Activated B cell treated with CpG ODN at 0.5 μM for 24 hours (primary cell): ENCODE measurements at places on chromosomes 6 and 20.

- DNase-seq, result peak; percentile 22
Measured at GRCh38 chr6:73134588-73134987, 90.7 kb downstream of the KHDC1L start.

GRCh38 chr6:154550779-154551178 is 40.3 kb upstream of the CNKSR3 start:
- DNase-seq, result no peak

- DNase-seq, result no peak
Measured at GRCh38 chr6:170144571-170145271, 146.2 kb downstream of the DLL1 start.

DNA sequence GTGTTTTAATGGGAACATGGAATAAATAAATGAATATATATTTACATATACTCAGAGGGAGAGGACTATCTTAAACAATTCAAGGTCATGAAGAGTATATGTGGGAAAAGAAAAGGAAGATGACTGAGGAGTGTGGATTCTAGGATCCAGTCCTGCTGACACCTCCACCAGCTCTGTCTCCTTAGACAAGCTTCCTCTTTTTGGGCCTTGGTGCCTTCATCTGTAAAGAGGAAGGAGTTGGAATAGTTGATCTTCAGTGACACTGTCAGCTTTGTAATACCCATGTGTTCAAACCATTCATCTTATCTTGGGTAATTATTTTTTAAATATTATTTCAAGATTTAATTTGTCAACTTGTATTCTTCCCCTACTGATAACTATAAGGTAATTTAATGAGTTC is 338.0 kb downstream of the ADGRB3 start:
- DNase-seq, result no peak

- DNase-seq, result no peak
Measured at GRCh38 chr20:10076126-10077080, 41.6 kb downstream of the ANKEF1 start.

DNA sequence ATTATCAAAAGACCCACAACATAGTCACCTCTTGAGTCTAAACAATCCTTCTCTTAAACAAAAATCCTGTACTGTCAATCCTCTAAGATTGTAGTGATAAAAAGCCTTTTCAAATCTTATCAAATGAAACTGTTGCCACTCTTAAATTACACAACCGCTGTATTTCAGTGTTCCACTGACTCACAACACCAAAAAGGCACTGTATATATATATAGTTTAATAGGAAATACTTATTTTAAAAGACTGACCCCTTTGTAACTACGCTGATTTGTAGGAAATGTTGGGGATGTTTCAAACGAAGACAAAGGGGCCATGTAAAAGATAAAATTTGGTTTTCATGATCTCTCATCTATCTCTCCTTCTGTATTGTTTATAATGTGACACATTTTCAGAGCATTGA is 14.1 kb downstream of the CPNE1 start:
- no peak for DNase-seq

DNA sequence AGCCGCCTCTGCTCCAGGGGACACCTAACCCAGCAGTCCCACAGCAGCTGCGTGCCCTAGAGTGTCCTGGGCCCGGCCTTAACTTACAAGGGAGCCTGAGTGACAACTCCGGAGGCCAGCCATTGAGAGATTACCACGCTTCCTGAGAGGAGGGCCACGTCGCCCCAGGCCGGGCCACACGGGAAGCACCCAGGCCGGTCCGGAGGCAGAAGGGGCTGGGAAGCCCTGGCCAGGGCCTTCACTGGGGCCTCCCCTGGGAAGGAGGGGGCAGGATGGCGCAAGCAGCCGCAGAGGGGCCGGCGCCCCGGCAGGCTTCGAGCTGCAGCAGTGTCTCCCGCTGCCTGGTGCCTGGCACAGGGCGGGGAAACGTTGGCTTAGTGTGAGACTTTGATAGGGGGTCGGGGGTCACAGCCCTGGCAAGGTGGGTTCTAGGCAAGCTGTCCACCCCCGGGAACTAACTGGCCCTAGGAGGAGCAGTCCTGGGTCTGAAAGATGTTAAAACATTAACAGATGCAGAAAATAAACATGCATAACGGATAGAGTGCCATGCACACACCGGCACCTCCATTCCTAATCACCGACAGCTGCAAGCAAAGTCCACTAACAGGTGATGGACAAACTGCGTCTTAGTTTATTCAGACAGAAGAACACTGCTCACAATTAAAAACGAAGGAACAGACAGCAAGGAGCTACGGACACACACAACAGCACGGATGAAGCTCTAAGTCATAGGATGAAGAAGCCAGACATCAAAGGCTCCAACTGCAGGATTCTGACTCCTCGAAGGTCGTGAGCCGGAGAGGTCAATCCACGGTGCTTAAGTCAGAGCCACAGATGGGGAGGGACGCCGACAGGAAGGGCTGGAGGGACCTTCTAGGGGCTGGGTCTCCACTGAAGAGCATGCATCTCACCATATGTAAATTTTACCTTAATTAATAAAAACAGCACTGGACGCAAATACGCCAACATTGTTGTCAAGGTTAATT is 17.4 kb downstream of the CHRNA4 start:
- DNase-seq, result no peak

DNA sequence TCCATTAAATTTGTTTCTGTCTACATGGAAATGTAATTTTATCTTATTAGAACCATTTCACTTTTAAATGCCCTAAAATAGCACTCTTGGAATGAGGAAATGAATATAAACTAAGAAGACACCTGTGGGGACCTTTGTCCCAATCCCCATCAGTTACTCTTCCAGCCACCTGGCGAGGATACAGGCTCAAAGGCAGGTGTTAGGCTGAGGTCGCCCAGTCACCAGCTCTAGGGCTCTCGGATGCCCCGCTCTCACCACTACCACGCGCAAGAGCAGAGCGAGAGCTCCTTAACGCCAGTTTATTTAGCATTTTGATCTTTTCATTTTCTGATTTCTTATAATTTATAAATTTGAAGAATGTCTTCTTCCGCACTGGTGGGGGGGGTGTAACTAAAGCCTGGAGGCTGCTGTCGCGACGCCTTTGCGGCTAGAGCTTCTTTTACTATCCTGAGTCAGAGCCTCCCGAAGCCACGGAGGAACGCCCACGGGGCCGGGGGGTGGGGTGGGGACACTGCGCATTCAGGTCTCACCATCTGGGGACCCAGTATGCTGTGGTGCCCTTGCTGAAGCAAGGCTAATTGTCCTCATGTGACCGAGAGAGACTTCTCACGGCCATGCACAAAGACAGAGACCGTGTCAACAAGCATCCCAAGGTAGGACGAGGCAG is 38.7 kb upstream of the AFDN start:
- no peak for DNase-seq

GRCh38 chr6:127939442-127940066 is 38.7 kb upstream of the THEMIS start:
- DNase-seq, result no peak

- DNase-seq, result no peak
Measured at GRCh38 chr6:66198062-66198624, 491.1 kb upstream of the EYS start.

DNA sequence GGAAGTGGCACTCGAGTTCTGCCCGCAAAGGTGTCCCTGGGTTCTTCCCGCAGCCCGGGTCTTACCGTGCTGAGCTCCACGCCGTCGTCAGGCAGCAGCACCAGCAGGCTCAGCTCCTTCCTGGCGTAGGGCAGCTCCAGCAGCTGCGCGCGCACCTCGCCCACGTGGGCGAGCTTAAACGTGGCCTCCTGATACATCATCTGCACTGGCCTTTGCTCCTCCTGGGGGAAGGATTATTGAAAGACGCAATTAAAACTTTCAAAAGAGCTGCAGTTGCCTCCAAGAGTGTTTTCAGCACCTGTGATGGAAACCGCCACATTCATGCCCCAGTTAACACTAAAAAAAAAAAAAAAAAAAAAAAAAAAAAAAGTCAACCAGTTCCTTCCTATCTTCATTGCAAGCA is 11.3 kb downstream of the SERPINB9 start:
- peak; percentile 58 for DNase-seq

- DNase-seq, result no peak
Measured at GRCh38 chr6:41174610-41175009, 11.7 kb upstream of the TREM2 start.

GRCh38 chr6:159875194-159875593 is 15.6 kb upstream of the MAS1 start:
- no peak for DNase-seq

GRCh38 chr6:37979392-37980221 is 160.1 kb downstream of the ZFAND3 start:
- DNase-seq, result no peak

DNA sequence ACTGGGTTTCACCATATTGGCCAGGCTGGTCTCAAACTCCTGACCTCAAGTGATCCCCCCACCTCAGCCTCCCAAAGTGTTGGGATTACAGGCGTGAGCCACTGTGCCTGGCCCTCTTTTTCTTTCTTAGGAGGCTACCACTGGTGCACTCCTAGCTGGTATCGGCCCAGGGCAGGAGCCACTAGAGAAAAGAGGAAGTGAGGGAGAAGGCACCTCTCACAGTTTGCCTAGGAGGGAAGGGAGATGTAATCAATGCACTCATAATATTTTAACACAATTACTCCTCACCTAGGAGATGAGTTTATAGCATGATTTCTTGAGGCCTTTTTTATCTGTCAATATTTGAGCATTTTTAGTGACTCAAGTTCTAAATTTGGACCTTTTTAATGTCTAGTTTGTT is 189.0 kb upstream of the SOX4 start:
- no peak for DNase-seq

- DNase-seq, result no peak
Measured at GRCh38 chr6:133312006-133312405, 70.8 kb downstream of the EYA4 start.

GRCh38 chr6:107033126-107033525 is 5.1 kb downstream of the MTRES1 start:
- no peak for DNase-seq

DNA sequence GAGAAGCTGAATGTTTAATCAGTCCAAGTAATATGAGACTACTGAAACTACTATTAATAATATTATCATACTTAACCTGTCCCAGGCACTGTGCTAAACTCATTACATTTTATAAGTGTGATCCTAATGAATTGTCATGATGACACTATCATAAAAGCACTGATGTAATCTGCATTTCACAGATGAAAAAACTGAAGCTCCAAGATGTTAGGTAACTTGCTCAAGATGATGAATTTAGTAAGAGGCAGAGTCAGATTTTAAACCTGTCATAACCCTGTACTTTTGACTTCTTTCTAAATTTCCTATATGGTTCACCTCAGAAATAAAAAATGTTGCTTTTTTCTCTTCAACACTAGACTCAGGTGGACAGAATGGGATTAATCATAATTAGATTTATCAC is 237.6 kb downstream of the ALDH8A1 start:
- no peak for DNase-seq

DNA sequence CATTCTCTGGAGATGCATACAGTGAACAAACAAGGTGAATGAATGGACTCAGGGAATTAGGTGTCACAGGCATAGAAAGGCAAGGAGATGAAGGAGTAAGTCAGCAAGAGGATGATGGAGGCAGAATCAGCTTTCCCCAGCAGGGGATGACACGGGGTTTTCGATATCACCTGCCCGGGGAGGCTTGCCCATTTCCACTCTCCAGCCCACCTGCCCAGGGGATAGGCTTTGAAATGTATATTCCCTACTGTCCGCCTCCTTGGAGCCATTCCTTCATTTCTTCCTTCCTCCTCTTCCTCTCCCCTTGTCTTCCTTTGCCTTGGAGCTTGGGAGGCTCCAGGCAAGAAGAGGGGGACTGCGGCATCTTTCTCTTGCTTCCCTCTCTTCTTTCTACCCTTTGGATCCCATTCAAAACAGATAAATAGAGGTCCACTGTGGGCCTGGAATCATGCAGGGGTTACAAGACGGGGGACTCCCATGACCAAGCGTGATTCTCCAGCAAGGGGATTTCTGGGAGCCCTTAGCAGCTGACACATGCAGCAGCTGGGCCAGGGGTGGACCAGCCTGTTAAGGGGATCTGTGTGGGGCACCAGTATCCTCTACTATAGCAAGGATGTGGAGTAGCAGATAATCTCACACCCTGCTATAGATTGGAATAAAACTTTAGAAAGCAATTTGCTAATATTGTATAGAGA is 23.5 kb upstream of the RNF24 start:
- no peak for DNase-seq

DNA sequence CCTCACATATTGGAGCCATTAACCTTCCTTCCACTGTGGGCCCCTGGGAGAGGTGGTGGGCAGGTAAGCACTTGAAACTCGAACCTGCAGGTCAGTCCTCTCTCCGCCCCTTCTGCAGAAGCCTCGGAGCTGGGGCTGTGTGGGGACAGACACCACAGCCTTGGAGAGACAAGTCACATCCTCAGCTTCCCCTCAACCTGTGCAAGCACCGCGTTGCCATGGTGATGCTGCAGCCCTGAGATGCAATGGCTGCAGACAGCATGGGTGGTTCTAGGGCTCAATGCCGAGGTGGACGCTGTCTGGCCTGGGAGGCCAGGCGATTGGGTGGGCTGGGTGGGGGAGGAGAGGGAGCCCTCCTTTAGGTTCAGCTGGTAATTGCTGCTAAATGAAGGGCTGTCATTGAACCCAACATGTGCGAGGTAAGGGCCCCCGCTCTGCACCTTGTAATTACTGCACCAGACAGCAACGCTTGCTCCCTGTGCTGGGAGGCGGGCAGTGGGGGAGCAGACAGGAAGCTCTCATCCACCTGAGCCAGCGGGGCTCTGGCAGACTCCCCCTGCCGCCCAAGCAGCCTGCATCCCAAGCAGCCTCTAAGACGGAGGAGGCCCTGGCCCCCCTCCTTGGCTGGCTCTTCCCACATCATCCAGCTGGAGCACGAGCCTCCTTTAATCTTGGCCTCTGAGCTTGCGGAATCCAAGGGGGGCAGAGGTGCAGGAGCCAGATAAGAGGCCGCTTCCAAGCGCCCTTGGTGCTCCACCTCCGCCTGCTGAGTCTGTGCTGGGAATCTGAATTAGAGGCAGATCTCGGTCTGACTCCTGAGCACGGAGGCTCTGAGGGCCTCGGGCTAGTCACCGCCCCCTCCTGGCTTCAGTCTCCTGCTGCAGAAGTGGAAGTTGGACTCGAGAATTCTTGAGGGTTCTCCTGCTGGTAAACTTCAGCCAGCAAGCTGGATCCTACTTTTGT is 39.8 kb upstream of the CDH22 start:
- DNase-seq, result no peak

DNA sequence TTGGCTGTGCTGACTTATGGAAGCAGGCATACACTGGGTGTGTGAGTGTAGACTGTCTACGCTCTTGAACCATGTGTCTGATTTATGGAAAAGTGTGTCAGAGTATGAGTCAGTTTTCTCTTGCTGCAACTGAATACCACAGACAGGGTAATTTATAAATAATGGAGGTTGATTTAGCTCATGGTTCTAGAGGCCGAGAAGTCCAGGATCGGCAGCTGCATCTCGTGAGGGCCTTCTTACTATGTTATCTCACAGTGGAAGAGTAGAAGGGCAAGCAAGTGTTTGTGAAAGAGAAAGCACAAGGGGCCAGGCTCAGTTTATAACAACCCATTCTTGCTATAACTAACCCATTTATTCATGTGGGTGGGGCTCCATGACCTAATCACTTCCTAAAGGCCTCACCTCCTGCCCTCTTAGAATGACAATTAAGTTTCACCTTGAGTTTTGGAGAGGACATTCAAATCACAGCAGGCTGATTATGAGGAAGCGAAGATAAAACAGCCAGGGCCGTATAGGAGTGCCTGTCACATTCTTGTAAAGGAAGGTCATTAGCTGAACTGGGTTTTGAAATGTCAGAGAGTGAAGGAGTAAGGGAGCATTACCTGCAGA is 6.7 kb downstream of the GPR31 start:
- no peak for DNase-seq

GRCh38 chr6:55643861-55644260 is 64.9 kb upstream of the HMGCLL1 start:
- DNase-seq, result no peak
